ENCODE measurements at places on chromosomes 12 and 14.

DNA sequence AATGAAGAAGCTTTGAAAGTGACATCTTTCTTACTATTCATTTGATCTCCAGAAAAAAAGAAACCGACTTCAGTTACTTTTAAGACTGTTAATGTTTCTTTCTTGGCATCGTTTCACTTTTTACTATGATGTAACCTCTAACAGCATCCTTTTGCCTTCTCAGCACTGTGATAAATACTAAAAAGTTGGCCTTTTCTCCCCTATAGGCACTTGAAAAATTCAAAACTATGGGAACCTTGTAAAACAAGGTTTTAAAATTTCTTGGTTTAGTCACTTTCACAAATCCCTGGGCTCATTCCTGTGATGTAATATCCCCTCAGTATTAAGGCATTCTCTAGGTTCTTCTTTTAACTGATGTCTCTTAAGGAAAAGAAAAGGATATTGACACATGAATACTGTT, 281.8 kb downstream of the EGLN3 start:
- peak; percentile 33 for DNase-seq

GRCh38 chr14:96059519-96060135, 20.5 kb downstream of the C14orf132 start:
- no peak for DNase-seq

GRCh38 chr12:33223956-33224355, 215.7 kb downstream of the SYT10 start:
- no peak for DNase-seq

- DNase-seq = no peak
These were observed 256.6 kb downstream of the NAV3 start for GRCh38 chr12:78087363-78087675.
